ENCODE measurements at places on chromosomes 5 and 9.

- DNase-seq = no peak
Measured at GRCh38 chr5:125829349-125829748, 593.9 kb upstream of the GRAMD2B start.

GRCh38 chr5:138841531-138841930 is 33.6 kb downstream of the LRRTM2 start:
- DNase-seq = no peak

GRCh38 chr9:80004714-80005113 is 432.9 kb downstream of the TLE4 start:
- no peak for DNase-seq

- DNase-seq = no peak
Measured at GRCh38 chr9:134679616-134680392, 38.2 kb downstream of the COL5A1 start.

DNA sequence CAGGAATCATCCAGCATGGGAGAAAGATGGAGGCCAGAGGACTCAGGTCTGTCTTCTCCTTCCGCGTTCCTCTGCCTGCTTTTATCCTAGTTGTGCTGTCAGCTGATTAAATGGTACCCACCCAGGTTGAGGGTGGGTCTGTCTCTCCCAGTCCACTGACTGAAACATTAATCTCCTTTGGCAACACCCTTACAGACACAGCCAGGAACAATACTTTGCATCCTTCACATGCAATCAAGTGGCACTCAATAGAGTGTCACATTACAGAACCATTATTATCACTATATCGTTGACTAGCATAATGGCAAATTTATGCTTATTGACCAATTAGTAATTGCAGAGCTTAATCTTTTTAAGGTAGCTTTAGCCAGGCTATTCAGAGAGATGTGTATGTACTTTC is 64.8 kb downstream of the UNC13B start:
- DNase-seq = no peak

GRCh38 chr9:34203275-34203991 is 24.6 kb downstream of the UBAP1 start:
- no peak for DNase-seq

- no peak for DNase-seq
Measured at GRCh38 chr5:102418531-102418930, 80.3 kb downstream of the SLCO6A1 start.

DNA sequence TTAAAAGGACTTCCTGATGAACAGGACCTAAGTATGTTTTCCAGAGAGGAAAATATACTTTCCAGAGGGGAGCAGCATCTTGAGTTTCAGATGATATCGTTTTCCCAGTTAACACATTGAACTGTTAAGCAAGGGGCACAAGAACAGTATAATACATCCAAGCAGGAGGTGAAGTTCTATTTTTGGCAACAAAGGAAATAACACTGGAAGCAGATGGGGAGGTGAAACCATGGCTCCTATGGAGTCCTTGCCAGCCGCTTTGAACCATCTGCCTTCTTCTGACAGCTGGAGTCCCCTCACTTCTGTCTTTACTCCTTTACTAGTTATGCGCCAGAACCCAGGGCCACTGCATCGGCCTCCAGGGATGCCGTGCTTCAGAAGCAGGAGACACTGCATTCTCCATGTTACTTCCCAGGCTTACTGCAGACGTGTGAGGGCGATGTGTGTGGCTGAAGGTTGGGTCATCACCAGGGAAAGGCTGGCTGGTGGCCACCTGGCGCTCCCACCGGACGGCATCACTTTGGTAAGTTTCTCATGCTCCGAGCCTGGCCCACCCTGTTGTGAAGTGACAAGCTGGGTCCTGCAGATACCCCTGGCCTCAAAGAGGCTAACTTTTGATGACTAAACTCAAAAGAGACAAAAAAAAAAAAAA is 77.8 kb downstream of the TTLL11 start:
- no peak for DNase-seq

DNA sequence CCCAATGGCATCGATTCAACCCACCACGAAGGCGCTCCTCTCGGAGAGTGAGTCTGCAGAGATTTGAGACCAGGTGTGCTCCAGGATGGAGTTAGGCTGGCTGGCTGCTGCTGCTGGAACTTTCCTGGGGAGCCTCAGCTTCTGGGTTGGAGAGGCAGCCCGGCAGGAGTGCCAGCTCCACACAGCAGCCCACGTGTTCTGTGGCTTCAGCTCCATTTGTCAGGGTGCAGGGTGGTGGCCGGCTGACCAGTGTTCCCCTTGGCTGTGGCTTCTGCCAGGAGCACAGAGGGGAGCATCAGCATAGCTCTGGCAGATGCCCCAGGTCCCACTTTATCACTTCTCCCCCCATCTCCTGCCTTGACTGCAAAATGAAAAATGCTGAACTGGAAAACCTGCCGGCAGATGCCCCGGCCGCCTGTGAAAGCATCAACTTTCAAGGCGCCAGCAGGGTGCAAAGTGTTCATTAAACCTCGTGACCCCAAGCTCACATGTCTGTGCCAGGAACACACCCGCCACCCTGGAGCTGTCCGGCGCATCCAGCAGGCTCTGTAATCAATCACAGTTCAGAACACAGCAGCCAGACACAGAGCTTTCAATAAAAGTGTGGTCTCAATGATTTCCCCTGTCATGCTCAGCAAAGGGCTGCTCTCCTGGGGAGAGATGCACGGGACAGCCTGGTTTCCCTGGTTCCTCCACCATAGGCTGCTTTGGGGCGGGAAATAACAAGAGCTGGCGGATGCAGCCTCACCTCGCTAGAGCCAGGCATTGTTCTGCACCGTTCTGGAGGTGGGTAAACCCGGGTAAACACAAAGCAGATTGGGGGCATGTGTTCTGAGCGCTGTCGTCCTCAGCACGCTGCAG is 53.2 kb downstream of the TRIP13 start:
- DNase-seq = peak; percentile 17

DNA sequence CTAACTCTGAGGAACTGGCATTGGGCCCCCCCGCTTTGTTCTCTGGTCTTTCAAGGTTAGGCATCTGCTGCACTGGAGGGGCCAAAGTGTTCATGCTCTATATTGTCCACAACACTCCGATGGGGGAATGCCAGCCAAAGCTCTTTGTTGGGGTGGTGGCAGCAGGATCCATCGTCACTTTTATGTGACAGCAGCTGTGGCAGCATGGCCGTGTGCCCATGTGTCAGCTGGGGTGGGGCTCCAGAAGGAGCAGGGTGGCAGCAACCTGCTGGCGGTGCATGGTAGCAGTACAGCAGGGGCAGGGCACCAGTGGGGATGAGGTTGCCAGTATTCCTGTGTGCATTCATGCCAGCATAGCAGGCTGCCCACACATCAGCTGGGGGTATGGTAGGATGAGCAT is 28.2 kb downstream of the ITGA2 start:
- DNase-seq = no peak

- DNase-seq = no peak
Measured at GRCh38 chr5:58317009-58317408, 142.9 kb downstream of the PLK2 start.

- no peak for DNase-seq
Measured at GRCh38 chr5:147474140-147474539, 35.7 kb downstream of the DPYSL3 start.

GRCh38 chr5:64767959-64768357 is 533 bp downstream of the SREK1IP1 start:
- DNase-seq = no peak

GRCh38 chr5:101084353-101084752 is 181.3 kb upstream of the ST8SIA4 start:
- DNase-seq = no peak

Measured in NCI-H526 treated with DMSO at 0.1 percent for 48 hours (cell line).